ENCODE measurements at places on chromosomes 7 and 10.

DNA sequence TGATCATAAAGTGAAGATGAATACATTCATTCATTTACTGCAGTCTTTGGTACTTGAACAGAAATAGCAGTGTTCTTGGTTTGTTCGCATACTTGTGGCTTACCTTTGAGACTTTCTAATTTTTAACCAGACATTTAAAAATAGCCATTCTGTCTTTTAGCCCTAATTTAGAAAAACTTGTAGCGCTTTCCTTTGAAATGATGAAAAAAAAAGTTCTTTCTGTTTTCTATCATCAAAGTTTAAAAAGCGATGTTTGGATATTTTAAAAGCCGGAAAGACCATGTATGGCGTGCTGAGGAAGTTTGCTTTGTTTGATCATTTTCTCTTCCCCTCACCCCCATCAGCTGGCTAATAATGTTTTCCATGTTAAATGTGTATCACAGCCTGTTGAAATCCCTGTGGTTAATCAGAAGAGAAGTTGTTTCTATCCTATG is 116.3 kb downstream of the CUX1 start:
- no peak for DNase-seq

DNA sequence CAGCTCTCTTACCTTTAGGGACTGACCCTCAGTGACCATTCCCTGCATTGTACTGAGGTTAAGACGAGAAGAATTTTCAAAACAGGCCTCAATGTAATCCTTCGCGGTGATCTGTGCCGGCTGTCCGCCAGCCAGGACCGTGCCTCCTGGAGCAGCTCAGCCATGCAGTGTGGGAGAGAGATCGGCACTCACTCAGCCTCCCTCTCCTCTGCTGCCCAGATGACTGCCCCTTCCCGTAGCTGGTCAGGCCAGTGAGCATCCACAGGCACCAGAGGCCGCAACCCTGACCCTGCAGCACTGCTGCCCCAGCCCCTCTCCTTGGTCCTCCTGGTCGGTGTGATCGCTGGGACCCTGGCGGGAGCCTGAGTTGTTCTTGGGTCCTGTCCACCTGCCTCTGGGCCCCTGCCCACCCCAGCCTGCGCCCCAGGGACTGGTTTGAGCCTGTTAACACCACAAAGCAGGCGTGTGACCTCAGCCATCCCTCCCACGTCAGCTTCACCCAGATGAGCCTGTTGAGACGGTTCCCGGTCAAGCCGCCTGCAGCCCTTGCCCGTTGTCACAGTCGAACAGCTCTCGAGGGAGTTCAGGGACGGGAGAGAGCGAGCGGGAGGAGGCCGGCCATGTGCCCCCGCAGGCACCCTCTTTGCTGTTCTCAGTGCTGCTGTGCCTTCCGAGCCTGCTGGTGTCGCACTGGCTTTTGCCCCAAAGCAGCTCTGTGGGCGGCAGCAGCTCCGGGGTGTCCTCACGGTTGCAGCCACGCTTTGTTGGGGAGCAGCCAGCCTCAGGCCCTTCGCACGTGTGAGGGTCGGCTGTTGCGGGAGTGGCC is 37.2 kb downstream of the NKX6-2 start:
- DNase-seq = no peak

DNA sequence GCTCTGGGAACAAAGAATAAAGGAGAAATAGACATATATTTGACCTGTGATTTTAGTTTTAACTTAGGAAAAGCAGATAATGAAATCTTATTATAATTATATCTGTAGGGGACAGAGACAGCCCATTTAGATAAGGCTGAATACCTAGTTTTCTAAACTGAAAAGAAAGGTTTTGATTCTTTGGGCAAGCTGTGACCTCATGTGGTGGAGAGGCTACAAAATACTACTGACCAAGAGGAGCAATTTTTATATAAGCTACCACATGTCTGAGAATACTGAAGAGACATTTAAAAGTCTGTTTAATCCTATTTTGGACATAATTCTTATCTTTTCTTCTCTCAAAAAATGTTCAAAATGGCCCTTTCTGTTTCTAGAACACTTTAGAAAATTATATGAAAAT is 271.0 kb downstream of the MTERF1 start:
- no peak for DNase-seq

DNA sequence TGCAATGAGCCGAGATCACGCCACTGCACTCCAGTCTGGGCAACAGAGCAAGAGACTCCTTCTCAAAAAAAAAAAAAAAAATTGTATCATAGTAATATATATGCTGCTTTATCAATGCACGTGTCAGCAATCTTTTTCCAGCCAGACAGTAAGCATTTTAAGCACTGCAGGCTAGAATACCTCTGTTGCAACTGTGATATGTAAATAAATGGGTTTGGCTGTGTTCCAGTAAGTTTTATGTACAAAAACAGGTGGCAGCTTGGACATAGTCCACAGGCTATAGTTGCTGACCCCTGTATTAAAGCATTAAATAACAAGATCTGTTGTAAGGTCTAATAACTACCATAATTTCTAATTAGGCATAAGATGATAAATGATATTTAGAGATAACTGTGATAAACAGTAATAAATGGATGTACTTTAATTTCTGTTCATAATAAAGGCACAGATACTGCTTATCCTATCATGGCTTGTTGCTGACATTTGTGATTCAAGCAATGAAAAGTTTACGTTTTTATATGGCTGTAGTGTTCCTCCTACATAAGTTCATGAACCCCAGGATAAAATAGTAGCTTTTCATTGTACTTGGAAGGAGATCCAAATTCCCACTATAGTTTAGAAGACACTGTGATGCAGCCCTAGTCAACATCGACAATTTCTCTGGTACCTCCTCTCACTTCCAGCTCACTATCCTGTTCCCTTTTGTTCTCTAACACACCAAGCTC is 161.4 kb downstream of the ELMO1 start:
- no peak for DNase-seq

DNA sequence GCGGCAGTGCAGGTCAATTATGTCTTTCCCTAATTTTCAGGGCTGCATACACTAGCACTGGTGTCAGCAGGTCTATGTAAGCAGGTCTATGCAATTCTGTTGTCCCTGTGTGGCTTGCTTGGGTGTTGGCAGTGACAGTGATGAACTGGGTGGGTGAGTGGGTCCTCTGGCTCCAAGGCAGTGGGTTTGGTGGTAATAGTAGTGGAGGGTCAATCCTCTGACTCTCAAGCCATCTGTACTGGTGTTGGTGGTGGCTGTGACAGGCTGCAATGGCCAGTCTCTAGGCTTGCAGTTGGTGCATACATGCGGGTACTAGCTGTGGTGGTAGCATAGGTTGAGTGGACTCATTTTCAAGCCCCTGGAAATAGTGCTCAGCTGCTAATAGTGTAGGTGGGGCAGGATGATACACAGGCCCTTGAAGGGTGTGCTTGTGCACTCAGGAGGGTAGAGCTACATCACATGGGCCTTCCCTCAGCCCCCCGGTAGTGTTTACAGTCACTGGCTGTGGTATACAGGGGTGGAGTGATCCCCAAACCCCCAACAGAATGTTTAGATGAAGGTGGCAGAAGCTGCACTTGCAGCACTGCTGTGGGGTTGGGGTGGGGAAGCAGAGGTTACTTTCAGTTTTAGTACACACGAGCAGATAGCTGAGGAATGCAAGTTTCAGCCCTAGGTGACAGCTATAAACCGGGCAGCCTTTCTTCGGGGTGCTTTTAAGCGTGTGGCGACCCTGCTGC is 331.3 kb downstream of the PCDH15 start:
- no peak for DNase-seq

GRCh38 chr10:100734295-100735086 is 10.9 kb upstream of the PAX2 start:
- DNase-seq = no peak

DNA sequence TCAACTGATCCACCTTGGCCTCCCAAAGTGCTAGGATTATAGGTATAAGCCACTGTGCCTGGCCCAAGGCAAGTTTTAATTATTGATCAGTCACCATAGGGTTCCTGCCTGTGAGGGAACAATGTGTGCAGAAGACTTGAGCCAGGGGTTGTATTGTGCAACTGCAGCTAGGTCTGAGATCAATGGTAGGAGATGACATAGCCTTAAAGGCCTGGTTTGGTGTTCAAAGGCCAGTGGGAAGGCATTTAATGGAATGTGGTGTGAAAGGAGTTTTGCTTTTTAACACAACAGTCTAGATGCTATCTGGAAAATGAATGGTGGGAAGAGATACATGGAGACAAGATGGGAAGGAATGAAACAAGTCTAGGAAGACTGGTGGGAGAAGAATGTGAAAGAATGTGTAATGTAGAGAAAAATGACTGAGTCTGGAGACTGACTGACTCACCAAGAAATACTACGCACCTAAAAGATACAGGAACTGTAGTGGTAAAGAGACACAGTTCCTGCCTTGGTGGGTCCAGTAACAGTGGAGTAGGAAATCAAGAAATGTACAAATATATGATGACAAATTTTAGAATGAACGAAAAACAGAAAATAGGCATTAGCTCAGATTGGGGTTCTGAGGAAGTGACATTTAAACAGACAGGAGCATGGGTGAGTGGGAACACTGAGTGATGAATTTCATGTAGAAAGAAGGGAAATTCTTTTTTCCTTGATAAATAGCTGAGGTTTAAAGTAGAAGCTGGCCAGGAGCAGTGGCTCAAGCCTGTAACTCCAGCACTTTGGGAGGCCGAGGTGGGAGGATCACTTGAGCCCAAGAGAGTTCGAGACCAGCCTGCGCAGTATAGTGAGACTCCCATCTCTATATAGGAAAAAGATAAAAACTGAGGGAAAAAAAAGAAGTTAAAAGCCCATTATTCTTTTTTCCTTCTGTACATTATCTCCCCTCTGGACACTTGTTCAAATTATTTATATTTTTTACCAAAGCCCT is 9.4 kb downstream of the HNRNPF start:
- DNase-seq = no peak

- DNase-seq = peak; percentile 51
These were observed 9.0 kb upstream of the TAS2R3 start for GRCh38 chr7:141754939-141755338.

- no peak for DNase-seq
These were observed 75.0 kb downstream of the PDGFA start for GRCh38 chr7:444606-445005.

GRCh38 chr7:128831178-128831993 is 1.2 kb downstream of the FLNC start:
- peak; percentile 92 for DNase-seq

- DNase-seq = no peak
These were observed 32.6 kb upstream of the ELN start for GRCh38 chr7:73995330-73995729.

DNA sequence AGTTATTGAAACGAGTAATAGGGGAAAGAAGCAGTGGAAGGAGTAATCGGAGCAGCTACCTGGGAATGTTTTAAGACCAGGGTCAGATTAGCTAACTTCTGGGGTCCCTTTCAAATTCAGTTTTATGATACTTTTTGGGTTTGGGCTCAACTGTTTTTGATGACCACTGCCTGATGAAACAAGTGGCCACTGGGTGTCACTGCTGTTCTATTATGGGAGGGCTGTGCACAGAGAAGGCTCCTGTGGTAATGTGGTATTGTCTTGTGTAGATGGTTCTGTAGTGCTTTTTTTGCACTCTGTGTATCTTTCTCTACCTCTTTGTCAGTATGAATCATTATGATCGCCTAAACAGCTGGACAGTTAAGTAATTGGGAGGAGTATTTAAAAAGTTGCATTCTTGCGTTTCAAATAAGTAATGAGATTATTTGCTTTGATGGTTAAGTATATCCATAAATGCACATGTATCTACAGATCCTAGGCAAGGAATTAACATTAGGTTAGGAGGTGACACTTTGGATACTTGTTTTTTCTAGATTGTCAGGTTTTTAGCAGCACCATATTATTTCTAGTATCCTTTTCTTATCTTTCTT is 128.4 kb downstream of the ABCA13 start:
- peak; percentile 62 for DNase-seq

DNA sequence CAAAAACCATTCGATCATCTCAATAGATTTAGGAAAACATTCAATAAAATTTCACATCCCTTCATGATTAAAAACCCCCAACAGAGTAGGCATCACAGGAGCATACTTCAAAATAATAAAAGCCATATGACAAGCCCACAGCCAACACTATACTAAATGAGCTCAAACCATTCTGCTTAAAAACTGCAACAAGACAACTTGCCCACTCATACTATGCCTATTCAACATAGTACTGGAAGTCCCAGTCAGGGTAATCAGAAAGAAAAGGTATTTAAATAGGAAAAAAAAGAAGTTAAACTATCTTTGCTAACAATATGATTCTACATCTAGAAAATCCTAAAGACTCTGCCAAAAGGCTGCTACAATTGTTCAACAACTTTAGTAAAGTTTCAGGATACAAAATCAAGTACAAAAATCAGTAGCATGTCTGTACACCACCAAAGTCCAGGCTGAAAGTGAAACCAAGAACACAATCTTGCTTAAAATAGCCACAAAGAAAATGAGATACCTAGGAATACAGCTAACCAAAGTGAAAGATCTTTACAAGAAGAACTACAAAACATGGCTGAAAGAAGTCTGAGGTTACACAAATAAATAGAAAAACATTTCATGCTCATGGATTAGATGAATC is 882.6 kb downstream of the GRM8 start:
- DNase-seq = no peak

DNA sequence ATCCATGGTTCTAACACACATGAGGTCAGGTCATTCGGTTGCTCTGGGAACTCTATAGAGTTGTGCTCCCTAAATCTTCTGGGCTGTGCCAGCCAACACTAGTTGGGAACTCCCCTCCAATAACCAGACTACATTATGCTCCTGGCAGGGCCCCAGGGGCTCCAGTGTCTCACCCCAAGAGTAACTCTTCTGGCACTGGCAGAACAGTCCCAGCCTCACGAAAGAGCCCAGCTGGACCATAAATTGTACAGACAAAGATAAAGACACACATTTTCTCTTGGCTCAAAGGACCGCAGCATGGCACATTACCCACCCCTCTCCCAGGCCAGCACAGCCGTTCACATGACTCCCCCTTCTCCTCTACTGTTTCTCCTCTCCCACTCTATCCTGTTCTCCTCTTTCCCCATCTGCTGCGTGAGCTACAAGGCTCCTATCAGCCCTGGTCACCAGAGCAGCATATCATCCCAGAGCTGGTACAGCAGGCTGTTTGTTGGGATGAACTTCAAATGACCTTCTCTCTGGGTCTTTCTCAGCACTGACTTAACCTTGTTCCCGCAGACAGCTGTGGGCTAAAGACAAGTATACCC is 230.6 kb downstream of the PLXNA4 start:
- DNase-seq = no peak

DNA sequence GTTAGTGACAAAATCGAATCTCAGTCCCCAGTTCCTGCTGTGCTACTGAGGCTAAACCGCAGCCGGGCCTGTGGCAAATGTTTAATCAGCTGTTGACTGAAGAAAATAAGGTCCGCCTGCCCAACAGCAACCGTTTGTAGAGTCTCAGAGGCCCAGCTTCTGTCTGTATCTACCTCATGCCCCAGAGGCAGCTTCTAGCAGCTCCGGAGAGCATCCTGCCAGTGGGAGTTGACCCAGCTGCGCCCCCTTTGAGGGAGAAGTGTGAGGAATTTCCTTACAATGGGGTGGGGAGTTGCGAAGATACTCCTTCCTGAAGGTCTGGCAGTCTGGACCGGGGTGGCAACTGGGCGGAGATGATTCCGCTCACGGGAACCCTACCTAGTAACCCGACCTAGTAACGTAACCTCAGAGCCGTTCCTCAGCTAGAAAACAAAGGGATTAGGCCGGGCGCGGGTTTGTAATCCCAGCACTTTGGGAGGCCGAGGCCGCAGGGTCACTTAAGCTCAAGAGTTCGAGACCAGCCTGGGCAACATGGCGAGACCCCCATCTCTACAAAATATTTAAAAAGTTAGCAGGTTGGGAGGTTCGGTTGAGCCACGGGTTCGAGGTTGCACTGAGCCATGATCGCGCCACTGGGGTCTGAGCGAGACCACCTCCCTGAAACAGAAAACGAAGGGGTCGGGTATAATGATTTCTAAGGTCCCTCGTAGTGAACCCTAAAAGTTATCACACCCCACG is 846 bp upstream of the ZNF775 start:
- peak; percentile 72 for DNase-seq
